T-helper 17 cell (primary cell): ENCODE measurements at places on chromosomes 2 and 18.
A peak's percentile ranks its signal among the peaks of the same experiment; 100 is the strongest.

DNA sequence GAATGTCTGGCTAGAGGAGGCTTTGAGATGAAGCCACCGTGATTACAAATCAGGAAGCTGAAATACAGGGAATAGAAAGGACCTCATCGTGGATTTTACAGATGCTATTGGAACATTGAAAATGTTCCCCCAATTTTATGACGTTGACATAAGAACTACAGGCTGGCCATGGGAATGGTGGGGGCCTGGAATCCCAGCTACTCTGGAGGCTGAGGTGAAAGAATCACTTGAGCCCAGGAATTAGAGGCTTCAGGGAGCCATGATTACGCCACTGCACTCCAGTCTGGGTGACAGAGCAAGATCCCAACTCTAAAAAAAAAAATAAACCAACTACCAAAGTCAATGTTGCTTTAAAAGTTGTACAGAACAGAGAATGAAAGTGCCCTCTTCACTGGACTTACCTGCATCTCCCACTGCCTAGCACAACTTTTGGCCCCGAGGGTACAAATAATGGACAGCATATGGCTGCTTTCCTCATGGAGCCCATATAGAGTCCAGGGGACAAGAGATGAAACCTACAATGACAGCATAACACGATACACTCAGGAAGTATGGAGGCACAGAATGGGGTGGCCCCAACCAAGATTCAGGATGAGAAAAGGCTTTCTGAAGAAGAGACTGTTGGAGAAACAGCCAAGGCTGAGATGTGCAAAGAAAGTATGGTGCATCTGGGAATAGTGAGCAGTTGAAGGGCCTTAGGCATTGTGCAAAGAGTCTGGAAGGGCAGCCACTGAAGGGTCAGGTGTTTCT, 254.8 kb downstream of the MYCN start:
- no peak overlapping the region for H3K4me3 ChIP-seq
- no peak for DNase-seq
- H3K36me3 ChIP-seq = no peaks in the 10 kb centered on the region
- peaks cover 4% of the 10 kb centered on the region for H3K27me3 ChIP-seq
- no peak overlapping the region for H3K27ac ChIP-seq

- no peak overlapping the region for H3K27ac ChIP-seq
- no peaks in the 10 kb centered on the region for H3K27me3 ChIP-seq
- H3K36me3 ChIP-seq = peaks cover 2% of the 10 kb centered on the region
- H3K4me3 ChIP-seq = no peak overlapping the region
Observed at GRCh38 chr2:72708236-72708635, 117.6 kb downstream of the EXOC6B start.

DNA sequence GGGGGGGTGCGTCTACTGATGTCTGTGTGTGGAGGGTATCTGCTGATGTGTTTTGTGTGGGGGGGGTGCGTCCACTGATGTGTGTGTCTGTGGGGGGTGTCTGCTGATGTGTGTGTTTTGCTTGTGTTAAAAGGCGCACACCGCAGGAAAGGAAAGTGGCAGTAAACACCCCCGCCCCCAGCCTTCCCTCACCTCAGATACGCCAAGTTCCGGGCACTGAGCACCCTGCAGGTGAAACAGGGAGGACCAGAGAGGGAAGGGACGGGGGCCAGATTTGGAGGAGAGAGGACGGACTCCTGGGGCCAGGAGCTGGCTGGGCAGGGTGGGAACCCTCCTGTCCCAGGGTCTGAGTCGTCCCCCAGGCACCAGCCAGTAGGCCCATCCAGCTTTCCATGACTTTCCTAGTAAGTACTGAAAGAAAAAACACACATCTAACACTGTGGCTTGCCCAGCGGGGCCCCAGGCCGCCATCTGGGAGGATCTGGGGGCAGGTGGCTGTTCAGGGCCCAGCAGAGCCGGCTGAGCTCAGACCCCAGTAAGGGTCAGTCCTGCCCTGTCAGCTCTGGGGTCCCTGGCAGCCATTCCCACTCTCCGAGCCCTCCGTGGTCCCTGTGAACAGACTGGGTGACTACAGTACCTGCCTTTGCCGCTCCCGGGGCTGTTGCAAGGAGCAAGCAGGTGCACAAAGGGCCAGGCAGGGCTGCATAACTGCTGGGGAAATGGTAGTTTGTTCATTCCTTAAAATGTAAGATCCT, 126.9 kb downstream of the NFATC1 start:
- H3K36me3 ChIP-seq = no peaks in the 10 kb centered on the region
- DNase-seq = no peak
- peaks cover 51% of the 10 kb centered on the region for H3K4me1 ChIP-seq
- H3K27ac ChIP-seq = peak overlapping the region; percentile 96
- peak overlapping the region; percentile 95 for H3K4me3 ChIP-seq
- no peaks in the 10 kb centered on the region for H3K27me3 ChIP-seq

DNA sequence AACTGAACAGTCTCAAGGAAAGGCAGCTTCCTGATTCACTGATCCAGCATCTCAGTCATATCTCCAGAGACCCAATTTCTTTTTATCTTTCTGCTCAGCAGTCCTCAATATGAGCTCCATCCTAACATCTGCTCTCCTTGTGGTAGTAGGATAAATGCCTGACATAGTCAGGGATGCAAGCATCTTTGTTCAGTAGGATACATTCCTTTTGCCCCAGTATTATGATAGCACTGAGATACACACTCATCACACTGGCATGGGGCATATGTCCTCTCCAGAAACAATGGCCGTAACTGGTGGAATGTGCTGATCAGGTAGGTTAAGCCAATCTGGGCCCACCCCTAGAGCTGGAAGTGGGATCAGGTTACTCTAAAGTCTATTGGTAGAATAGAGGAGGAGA, 207.2 kb downstream of the ETAA1 start:
- H3K4me1 ChIP-seq = no peaks in the 10 kb centered on the region
- H3K4me3 ChIP-seq = no peak overlapping the region
- no peak for DNase-seq

DNA sequence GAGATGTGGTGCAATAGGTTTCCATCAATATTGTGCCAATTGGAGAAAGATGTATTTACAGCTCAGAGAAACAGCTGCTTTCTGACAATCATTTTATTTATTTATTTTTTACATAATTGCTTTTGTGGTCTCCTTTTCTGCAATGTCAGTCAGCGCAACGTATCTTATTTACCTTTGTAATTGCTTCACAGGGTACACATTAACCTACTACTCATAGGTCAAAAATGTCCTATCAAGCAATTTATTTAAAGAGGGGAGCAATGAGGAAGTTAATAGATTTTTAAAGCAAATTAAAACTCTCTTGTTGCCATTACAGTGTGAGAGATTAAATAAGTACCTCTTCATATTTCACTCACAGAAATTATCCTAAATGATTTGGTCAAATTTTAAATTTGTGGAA, 291.0 kb downstream of the CALCRL start:
- no peaks in the 10 kb centered on the region for H3K36me3 ChIP-seq
- DNase-seq = no peak
- H3K27me3 ChIP-seq = no peaks in the 10 kb centered on the region
- no peaks in the 10 kb centered on the region for H3K4me1 ChIP-seq

DNA sequence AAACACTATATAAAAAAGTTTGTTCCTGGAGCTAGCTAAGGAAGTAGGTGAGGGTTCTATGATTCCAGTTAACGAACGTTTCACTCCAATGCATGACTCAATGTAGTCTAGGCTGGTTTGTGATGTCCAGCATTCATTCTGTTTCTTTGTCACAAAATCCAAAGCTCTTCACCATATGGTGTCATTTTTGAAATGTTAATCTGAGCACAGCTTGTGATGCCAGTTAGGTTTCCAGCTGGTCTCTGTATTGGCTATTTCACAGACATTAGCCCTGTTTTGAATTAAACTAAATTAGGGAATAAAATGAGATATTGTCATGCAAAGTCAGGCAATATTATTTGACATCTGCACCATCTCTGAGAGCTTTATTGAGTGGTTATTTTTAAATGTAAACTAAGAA, 159.4 kb downstream of the RBM43 start:
- DNase-seq = no peak
- no peaks in the 10 kb centered on the region for H3K36me3 ChIP-seq
- no peaks in the 10 kb centered on the region for H3K4me1 ChIP-seq

DNA sequence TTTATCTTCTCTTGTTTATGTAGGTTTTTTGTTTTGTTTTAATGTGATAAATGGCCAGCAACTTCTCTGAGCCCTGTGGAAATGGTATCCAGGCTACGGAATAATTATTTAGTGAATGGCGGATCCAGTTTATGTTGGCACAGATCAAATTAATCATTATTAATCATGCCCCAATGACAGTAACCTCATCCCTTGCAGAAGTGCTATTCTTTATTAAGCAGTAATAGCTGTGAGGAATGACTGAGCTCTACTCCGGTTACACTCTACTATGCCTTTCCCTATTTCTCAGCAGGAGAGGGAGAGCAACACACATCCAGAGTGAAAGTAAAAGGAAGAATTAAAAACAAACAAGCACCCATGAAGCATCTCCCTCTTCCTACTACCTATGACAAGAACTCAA, 84.8 kb downstream of the SETBP1 start:
- H3K27ac ChIP-seq = no peak overlapping the region
- no peak for DNase-seq
- peaks cover under 1% of the 10 kb centered on the region for H3K4me1 ChIP-seq
- peaks cover 2% of the 10 kb centered on the region for H3K36me3 ChIP-seq
- H3K27me3 ChIP-seq = no peaks in the 10 kb centered on the region

DNA sequence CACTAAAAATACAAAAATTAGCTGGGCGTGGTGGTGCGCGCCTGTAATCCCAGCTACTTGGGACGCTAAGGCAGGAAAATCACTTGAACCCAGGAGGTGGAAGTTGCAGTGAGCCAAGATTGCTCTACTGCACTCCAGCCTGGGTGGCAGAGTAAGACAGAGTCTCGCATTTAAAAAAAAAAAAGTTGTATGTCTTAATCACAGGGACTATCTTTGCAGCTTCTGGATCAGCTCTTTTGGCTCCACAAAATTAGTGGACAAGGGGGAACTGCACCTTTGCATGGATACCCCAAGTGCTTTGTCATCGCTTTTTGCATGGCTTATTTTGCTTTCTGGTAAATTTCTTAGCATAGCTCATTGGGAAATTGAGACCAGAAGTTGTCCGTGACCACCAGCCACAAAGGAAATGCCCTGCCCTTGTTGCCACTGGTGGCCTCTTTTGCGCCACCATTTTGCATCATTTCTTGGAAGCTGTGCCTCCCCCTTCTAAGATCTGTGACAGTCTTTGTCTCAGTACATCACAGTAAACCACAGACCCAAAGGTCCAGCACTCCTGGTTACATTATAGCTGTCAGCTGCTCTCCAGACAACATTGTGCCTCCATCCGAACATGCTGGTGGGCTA, 43.9 kb upstream of the PCBP1 start:
- no peak for DNase-seq
- H3K27ac ChIP-seq = peak overlapping the region; percentile 80
- H3K4me3 ChIP-seq = peak overlapping the region; percentile 49
- H3K4me1 ChIP-seq = peaks cover 43% of the 10 kb centered on the region
- H3K36me3 ChIP-seq = peaks cover 8% of the 10 kb centered on the region

DNA sequence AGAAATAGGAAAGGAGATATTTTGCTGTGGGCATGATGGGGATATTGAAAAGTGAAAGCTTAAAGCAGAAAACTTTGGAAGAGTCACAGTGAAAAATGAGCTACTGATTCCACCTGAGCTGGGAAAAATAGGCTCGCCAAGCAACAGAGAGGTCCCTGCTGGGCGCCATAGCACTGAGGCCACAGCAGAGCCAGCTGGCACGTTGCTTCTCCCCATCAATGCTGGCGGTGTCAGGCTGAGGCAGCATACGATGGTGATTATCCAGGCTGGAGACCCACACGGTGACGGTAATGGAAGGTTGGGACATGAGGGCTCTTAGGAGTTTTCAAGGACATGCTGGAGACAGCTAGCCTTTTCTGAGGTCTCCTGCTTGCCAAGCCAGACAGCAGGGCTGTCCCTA, 25.8 kb upstream of the DTNB start:
- H3K27ac ChIP-seq = no peak overlapping the region
- peaks cover 3% of the 10 kb centered on the region for H3K4me1 ChIP-seq
- no peak for DNase-seq
- no peaks in the 10 kb centered on the region for H3K27me3 ChIP-seq

- peaks cover 14% of the 10 kb centered on the region for H3K27me3 ChIP-seq
- H3K4me1 ChIP-seq = no peaks in the 10 kb centered on the region
Observed at GRCh38 chr2:167862296-167862695, 385.1 kb downstream of the STK39 start.

DNA sequence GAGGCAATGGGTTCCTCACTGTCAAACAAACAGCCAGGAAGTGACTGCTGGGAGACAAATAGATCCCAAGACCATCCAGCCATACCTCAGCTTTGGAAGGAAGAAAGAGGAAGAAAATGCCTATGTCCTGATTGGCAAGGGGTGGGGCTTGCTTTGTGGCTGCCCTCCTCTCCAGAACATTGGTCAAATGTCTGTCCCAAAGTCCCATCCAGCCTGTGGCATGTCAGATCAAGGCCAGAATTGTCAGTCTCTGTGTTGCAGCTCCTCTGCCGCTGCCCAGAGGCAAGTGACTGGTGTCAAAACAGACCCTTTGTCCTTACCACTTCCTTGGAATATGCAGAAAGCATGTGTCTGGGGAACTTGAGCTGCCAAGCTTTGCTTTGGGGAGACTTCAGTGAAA, 63.0 kb upstream of the SMAD2 start:
- no peak for DNase-seq
- no peaks in the 10 kb centered on the region for H3K4me1 ChIP-seq
- H3K27me3 ChIP-seq = peaks cover 31% of the 10 kb centered on the region
- peaks cover 4% of the 10 kb centered on the region for H3K36me3 ChIP-seq
- no peak overlapping the region for H3K27ac ChIP-seq
- H3K4me3 ChIP-seq = no peak overlapping the region

DNA sequence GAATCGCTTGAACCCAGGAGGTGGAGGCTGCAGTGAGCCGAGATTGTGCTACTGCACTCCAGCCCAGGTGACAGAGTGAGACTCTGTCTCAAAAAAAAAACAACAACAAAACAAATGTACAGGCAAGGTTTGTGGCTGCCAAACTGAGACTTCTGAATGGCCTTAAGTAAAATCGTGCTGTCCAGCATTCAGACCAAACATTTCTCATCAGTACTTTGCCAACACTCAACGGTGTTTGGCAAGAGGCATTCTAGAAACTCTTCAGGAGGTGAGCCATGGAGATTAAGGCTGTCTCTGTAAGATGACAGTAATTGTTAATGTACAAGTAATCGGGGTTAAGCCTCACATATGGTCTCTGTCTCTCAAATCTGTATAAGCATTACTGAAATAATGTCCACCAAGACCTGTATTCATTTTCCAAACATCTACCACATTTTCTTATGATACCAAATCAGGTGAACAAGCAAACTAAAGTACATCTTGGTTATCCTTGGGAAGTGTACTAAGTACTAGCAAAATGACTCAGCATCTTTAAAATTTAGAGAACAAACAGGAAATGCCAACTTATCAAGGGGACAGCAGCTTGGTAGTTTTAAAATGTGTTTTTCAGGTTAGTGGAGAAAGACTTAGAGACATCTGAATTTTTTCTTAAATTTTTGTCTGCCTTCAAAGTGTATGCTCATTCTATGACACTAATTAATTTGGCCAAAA, 29.3 kb downstream of the SERPINE2 start:
- H3K27ac ChIP-seq = no peak overlapping the region
- H3K4me3 ChIP-seq = no peak overlapping the region
- H3K4me1 ChIP-seq = no peaks in the 10 kb centered on the region
- DNase-seq = no peak
- peaks cover 14% of the 10 kb centered on the region for H3K27me3 ChIP-seq
- H3K36me3 ChIP-seq = no peaks in the 10 kb centered on the region

- peaks cover 9% of the 10 kb centered on the region for H3K36me3 ChIP-seq
- peaks cover 25% of the 10 kb centered on the region for H3K4me1 ChIP-seq
- H3K4me3 ChIP-seq = peak overlapping the region; percentile 78
- H3K27ac ChIP-seq = peak overlapping the region; percentile 90
Observed at GRCh38 chr2:190679813-190680591, 31.1 kb downstream of the NAB1 start.

- H3K36me3 ChIP-seq = no peaks in the 10 kb centered on the region
- DNase-seq = no peak
- H3K27ac ChIP-seq = no peak overlapping the region
- H3K27me3 ChIP-seq = peaks cover 23% of the 10 kb centered on the region
- H3K4me3 ChIP-seq = no peak overlapping the region
Observed at GRCh38 chr2:178892751-178893625, 85.8 kb upstream of the TTN start.
